Lower lobe of right lung (tissue), 2 donors: ENCODE measurements at places on chromosomes 13 and 19.

GRCh38 chr19:10395003-10395402 is 8.3 kb downstream of the CDC37 start:
- no peak for DNase-seq

DNA sequence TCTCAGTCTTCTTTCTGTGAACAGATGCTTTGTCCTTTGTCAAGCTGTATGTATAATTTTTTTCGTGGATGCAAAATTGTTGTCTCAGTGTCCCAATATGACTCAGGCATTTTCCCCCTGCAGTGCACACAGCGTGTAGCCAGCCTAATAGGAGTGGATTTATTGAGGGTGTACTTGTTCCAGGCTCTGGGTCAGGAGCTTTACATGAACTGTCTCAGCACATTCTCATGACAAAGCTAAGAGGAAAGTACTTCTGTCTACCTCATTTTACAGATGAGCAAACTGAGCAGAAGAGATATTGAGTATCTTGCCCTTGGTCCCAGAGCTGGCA is 50.8 kb downstream of the STK24 start:
- DNase-seq = no peak

- no peak for DNase-seq
Measured at GRCh38 chr19:54302257-54302656, 10.7 kb downstream of the LILRA5 start.

DNA sequence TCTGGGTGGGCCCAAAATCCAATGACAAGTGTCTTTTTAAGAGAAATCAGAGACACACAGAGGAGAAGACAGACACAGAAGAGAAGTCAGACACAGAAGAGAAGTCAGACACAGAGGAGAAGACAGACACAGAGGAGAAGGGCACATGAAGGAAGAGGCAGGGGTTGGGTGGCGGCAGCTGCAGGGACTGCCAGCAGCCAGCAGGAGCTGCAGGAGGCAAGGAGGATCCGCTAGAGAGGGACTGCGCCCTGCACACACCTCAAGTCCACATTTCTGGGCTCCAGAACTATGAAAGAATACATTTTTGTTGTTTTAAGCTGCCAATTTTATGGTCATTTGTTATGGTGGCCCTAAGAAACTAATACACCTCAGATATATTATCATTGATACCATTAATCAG is 140.6 kb downstream of the ZIC5 start:
- no peak for DNase-seq

GRCh38 chr19:16519230-16519687 is 23.0 kb downstream of the CHERP start:
- no peak for DNase-seq

DNA sequence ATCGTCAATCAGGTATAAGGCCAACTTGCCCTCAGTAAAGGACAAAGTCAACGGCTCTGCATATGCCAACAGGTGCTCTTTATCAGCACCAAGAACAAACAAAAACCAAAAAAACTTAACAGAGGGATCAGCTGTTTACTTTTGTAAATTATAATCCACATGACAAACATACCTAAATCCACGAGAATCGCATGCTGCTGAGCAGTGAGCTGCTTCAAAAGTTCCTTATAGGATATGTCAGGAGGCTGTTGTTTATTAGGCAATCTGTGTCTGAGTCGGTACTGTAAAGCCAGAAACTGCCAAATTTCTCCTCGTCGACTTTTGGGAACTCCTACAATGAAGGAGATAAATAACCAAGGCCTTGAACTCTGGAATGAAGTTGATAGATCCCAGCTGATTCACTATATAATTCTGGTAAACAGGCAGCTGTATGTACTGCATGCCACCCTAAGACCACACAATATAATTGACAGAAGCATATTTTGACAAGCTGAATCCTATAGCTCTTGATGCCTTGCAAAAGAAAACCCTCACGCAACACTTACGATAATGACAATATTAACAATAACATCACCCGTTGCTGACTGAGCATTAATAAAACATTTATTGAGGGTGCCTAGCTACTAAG is 179.8 kb downstream of the TBC1D4 start:
- no peak for DNase-seq

- peak; percentile 75 for DNase-seq
Measured at GRCh38 chr19:16062789-16063188, 13.5 kb upstream of the TPM4 start.

- no peak for DNase-seq
Measured at GRCh38 chr19:46482631-46483030, 11.3 kb upstream of the PNMA8A start.

DNA sequence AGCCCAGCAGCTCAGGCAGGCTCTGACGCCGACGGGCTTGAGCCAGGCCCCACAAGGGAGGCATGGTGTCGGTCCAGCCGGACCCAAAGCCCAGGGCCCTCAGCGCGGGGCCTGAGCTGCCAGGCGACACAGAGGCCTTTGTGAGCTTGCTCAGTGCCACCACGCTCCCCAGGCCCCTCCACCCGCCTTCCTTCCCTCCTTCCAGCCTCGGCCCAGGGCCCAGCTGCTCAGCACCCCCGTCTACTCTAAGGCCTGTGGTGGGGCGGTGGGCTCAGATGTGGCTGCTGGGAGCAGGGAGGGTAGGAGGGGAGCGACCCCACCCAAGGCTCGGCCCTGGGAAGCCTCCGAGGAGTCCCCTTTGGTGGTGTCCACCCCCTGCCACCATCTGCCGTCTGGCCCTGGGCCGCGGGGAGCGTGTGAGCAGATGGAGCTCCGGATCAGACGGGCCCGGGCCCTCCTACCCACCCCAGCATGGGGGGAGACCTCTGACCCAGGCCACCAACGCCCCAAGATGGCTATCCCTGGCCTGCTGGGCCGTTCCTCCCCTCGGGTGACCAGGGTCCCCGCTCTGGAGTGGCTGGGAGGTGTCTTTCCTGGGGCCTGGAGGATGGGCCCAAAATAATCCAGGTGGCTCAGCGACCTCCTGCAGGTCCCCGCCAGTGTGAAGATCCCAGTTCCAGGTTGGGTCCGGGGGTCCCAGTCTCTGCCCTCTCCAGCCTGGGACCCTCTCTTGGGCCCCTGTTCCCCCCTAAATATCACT is 7.8 kb downstream of the ZBTB7A start:
- peak; percentile 59 for DNase-seq

GRCh38 chr19:19274716-19275565 is 1.8 kb upstream of the TM6SF2 start:
- DNase-seq = no peak

DNA sequence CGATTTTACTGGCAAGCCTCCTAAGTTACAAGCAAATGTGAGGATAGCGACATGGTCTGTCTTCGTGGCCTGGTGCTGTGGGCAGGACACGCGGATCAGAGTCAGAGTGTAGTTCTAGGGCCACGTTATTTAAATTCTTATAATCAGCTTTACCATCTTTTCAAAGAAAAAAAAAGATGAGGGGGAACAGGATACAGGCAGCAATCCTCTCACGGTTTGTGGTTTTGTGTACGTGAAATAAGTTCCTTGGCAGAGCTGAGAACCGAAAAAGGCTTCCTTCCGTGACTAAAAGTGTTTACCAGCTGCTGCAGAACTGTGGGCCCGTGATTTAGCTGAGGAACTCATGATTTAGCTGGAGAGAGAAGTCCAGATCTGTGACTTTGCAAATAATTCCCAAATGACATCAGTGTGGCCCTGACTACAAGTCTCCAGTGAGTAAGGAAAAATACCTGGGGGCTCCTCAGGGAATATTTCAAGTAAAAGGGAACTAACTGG is 27.2 kb downstream of the RCBTB2 start:
- no peak for DNase-seq

DNA sequence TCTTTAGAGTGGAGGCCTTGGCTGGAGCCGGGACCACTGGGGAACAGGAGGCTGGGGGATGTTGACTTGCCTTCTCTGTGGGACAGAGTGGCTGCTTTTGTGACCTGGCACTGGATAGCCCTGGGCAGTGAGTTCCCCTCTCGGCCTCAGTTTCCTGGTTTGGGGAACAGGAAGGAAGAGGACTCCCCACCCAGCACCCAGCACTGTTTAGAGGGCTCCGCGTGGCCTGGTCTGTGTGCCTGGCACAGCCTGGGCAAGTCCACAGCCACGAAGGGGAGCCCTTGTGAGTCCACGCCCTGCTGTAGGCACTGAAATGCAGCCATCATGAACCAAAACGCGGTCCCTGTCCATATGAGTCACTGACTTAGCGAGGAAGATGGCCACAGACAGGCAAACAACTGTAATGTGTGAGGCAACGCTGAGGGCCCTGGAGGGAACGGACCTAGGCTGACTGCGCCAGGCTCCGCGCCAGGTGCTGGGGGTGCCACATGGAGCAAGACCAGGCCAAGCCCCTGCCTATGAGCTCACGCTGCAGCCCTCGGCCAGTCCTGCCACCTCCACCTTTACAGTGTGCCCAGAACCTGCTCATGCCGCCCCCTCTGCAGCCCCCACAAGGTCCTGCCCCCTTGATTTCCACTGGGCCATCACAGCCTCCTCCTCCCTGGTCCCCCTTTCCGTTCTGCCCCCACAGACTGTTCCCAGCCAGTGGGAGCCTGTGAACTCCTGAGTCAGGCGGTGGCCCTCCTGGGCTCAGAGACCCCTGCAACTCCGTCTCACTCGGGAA is 35.5 kb downstream of the PAK4 start:
- no peak for DNase-seq
